ENCODE measurements at places on chromosomes 2 and 18. TPM values are rescaled to one million over a fixed set of nuclear protein-coding genes. Genes with fewer than 3 reads are reported as not detected.

The FAM168B gene
- 86.7 TPM for total RNA-seq

The POTEC gene
- not detected for total RNA-seq

The KHK gene
- 0.56 TPM for total RNA-seq

The PDE1A gene
- total RNA-seq: 0.90 TPM

Measured in IMR-90 (cell line).